ENCODE measurements at places on chromosomes 3 and 15.

GRCh38 chr3:178041931-178042330, 494.3 kb upstream of the KCNMB2 start:
- DNase-seq: no peak

GRCh38 chr3:87298111-87298718, 21.8 kb upstream of the POU1F1 start:
- DNase-seq: no peak

DNA sequence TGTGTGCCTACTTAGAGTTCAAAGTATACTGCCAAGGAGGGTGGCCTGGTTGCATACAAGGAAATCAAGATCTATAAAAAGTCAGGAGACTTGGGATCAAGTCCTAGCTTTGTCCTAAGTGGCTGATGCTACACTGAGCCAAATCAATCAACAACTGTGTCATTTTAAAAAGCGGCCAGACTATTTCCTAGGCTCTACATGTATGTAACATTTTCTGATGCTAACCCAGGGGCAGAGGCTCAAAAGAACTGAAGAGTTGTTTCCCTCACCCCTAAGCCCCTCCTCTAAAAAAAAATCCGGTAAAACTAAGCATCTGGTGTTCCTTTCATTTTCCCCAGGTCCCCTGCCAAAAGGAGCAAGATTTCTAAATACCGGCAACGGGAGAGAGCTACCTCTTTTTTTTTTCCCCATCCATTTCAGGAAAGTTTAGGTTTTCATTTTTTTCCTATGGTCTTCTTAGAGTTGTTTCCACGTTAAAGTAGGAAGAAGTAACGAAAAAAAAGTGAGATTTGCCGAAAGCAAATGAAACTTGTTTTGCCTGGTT, 18.8 kb upstream of the CHD2 start:
- no peak for DNase-seq

- no peak for DNase-seq
Measured at GRCh38 chr3:61575893-61576292, 14.5 kb downstream of the PTPRG start.

GRCh38 chr3:50819882-50820281, 145.2 kb downstream of the DOCK3 start:
- no peak for DNase-seq

- no peak for DNase-seq
Measured at GRCh38 chr3:39318301-39318700, 11.2 kb upstream of the CCR8 start.

- DNase-seq: no peak
Measured at GRCh38 chr3:10356461-10356981, 35.6 kb upstream of the SEC13 start.

DNA sequence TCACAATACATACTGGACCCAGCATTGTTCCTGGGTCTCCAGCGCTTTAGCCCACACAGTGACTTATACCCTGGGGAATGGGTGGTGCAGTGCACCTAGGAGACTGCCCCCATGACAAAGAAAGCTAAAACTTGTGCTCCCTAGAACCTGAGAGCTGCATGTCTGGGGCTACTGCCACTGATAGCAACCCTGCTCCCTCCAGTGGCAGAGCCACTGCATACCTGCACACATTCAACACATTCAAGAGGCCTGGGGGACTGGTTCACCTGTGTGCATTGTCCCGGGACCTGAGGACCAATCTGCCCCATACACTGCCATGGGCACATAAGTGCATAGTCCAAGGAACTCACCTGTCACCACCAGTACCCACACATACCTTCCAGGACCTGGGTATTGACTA, 302.7 kb upstream of the MANF start:
- DNase-seq: no peak

GRCh38 chr3:159988617-159989271, at the start of gene IL12A:
Gene IL12A, plus strand, starts transcription at chr3:159988835.
- peak; percentile 82 for DNase-seq

- DNase-seq: no peak
Measured at GRCh38 chr3:46701181-46701939, at the start of gene TMIE. Gene TMIE, plus strand, starts transcription at chr3:46701392. Its CDS starts 96 bp downstream, at chr3:46701488.

DNA sequence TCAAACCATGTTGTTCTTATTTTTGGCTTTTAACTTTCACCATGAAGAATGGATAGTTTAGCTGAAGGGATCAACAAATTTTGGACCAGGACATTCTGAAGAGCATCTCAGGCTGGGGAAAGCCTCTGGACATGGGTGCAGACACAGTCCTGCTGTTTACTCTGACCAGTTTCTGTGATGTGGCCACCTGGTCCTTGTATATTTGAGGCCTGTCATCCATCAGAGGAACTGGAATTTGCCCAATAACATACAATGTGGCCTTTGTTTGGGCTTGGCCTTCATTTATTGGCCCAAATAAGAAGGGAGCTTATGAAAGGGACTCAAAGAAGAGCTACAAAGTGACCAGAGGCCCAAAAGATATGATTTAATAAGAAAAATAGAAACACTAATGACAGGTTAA, 127.9 kb downstream of the MYRIP start:
- DNase-seq: no peak

- DNase-seq: no peak
Measured at GRCh38 chr3:26592451-26592850, 30.1 kb upstream of the LRRC3B start.

GRCh38 chr15:31477301-31477700, 150.7 kb downstream of the KLF13 start:
- no peak for DNase-seq

- DNase-seq: no peak
Measured at GRCh38 chr3:133371181-133371580, 28.7 kb upstream of the BFSP2 start.

GRCh38 chr3:100836661-100837060, 127.4 kb downstream of the TFG start:
- no peak for DNase-seq

DNA sequence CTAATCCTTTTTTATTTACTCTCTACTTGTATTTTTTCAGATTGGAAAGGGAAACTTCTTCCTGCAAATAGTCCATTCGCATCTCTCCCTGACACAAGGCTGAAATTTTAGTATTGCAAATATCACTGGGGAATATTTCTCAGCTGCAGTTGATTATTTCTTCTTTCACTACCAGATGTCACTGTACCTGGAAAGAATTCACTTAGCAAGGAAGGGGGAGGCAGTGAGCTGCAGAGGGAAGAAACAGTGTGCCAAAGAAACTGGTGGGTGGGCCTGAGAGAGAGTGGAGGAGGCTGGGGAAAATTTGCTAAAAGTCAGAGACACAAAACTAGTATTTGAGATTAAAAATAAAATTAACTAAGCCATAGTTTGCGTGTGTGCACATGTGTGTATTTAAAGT, 142.3 kb upstream of the STT3B start:
- DNase-seq: no peak

GRCh38 chr3:29430558-29430971, 149.7 kb downstream of the RBMS3 start:
- no peak for DNase-seq

GRCh38 chr15:56390739-56391267, 25.6 kb downstream of the TEX9 start:
- no peak for DNase-seq

- no peak for DNase-seq
Measured at GRCh38 chr15:45182996-45183395, 4.8 kb downstream of the SHF start.
